Lower lobe of right lung (tissue), 2 donors: ENCODE measurements at places on chromosomes 7 and 10.
A peak's percentile ranks its signal among the peaks of the same experiment; 100 is the strongest.

DNA sequence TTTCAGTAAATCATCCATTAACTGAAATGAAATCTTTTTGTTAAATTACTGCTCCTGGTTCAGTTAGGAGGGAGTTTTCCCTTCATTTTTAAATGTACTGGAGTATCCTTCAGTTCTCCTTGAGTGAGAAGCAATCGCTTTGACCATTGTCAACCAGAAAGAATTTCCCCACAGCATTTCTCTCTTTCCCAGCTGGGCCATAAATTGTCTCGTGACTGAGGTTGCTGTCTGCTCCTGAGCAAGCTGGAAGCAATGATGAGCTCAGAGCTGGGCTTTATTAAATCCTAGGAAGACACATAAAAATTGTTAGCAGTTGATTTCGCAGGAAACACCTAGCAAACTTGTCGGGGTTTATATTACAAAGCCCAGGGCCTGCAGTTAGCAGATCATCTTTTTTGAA lies 102.0 kb upstream of the INSYN2A start:
- DNase-seq, result no peak

- no peak for DNase-seq
These were observed 14.6 kb downstream of the SFRP4 start for GRCh38 chr7:37901890-37902524.

DNA sequence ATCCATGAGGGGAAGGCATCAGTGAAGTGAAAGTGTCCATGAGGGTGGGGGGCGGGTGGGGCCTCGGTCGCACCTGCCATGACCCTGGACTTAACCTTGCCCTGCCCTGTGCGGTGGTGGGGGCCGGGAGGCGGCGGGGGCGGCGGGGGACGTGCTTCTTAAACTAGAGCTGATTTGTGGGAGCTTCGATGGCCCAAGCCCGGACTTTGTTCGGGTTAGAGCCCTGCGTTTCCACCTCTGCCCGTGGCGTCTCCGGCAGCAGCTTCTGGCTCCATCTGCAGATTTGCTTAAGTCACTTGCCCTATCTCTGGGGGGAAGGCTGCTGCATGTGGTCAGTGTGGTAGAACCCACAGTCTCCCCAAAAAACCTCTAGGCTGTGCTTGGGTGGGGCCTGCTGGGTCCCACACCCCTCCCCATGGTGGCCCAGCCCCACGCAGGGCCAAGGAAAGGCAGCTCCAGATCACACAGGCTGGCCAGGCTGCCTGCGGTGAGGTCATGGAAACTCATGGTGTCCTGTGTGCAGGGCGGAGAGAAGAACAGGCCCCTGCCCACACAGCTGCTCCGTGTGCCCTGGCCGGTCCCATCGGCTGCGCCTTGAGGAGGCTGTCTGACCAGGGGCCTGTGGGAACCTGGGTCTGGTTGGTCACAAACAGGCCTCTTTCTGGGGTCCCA lies 93.2 kb downstream of the INPP5A start:
- DNase-seq, result peak; percentile 51

GRCh38 chr7:8566016-8566415 lies 132.6 kb downstream of the NXPH1 start:
- no peak for DNase-seq

DNA sequence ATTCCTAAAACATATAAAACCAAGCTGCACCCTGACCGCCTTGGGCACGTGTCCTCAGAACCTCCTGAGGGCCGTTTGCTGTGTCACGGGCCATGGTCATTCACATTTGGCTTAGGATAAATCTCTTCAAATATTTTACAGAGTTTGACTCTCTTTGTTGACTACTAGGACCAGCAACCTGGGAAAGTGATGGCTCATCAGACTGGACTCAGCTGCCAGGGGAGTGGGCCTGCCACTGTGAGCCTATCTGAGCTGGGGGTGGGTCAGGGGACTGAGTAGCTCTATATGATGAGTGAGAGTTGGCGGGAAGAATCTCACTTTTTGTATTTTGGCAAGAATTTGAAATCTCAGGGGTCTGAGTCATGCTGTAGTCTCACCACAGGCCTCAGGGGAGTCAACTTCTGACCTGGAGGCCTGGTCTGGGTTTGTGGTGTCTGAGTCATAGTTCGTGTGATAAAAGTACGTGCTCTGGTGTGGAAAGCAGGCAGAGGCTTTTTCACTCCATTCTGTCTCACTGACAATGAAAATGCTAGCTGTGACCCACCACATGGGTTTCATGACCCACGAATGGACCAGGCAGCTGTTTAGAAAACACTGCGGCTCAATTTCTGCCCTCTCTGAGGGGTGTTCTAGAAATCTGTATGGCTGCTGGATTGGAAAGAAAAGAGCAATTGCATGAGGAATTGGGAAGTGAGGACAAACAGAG lies 4.2 kb upstream of the UPP1 start:
- DNase-seq, result no peak
